ENCODE measurements at places on chromosomes 3 and 15. TPM values are rescaled to one million over a fixed set of nuclear protein-coding genes. Genes with fewer than 3 reads are reported as not detected.

Gene AADACL2
- under 0.01 TPM for total RNA-seq

Gene WDR93
- 0.17 TPM for total RNA-seq

Gene EPHB1
- 0.50 TPM for total RNA-seq

Gene C15orf39
- total RNA-seq: 2.3 TPM

Gene PATL2
- total RNA-seq: 1.3 TPM

Gene LRTM1
- not detected for total RNA-seq

Gene PIGX
- total RNA-seq: 10.7 TPM

Gene GCSAM
- not detected for total RNA-seq

Gene THUMPD3
- 59.9 TPM for total RNA-seq

Gene CORO2B
- total RNA-seq: 15.7 TPM

Gene IMPG2
- 0.33 TPM for total RNA-seq

Gene FAM98B
- total RNA-seq: 5.4 TPM

Gene MYH15
- total RNA-seq: 0.17 TPM

Gene ASB14
- not detected for total RNA-seq

Gene ATXN7
- total RNA-seq: 7.7 TPM

Gene GRK7
- total RNA-seq: not detected

Gene KLF15
- total RNA-seq: 4.1 TPM

Gene TMC3
- total RNA-seq: not detected

Gene NIPA2
- 41.6 TPM for total RNA-seq

Gene TTBK2
- 16.2 TPM for total RNA-seq

Gene CSTA
- 7.9 TPM for total RNA-seq

Gene BSN
- total RNA-seq: under 0.01 TPM

Gene UCN2
- 0.66 TPM for total RNA-seq

Gene SMAD6
- 8.9 TPM for total RNA-seq

Gene AMOTL2
- total RNA-seq: 74.6 TPM

Gene PTH1R
- 4.3 TPM for total RNA-seq

Measured in fibroblast of lung (primary cell).